ENCODE measurements at places on chromosomes 11 and 22.

DNA sequence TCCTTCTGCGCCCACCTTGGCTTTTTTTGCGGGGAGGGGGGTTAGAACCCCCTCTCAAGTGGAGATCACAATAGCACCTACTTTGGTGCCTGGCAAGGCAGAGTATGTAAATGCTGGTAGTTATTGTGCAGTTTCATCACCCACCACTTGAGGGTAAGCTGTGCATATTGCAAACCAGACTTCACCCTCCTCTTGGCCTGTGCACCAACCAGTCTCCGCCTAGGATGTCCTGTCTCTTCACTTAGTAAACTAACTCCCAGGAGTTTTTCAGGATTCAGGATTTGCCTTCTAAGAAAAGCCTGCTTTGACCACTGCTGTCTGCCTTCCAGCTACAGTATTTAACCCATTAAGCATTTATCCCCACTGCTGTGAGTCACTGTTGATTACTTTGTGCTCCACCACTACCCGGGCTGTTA is 2.0 kb upstream of the UBXN1 start:
- no peak for DNase-seq

DNA sequence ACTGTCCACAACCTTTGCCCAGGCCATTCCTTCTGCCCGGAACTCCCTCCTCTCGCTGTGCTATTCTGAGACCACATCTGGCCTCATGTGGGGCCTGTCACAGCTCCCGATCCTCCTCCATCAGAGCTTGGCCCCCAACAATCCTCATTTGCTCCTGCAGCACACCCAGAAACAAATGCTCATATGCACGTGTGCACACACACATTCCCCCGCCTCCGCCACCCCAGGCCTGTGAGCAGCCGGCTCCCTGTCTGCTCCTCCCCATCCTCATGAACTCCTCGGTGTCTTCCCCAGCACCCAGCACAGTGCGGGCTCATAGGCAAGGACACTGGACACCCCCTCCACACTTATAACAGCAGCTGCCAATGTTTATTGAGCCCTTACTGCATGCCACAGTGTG is 29.7 kb upstream of the PICK1 start:
- DNase-seq, result no peak

- DNase-seq, result no peak
Observed at GRCh38 chr11:10970926-10971325, 113.1 kb upstream of the ZBED5 start.

- DNase-seq, result no peak
Observed at GRCh38 chr22:44316393-44317122, 3.8 kb upstream of the SHISAL1 start.

- no peak for DNase-seq
Observed at GRCh38 chr22:41909310-41910049, 5.4 kb downstream of the SHISA8 start.

DNA sequence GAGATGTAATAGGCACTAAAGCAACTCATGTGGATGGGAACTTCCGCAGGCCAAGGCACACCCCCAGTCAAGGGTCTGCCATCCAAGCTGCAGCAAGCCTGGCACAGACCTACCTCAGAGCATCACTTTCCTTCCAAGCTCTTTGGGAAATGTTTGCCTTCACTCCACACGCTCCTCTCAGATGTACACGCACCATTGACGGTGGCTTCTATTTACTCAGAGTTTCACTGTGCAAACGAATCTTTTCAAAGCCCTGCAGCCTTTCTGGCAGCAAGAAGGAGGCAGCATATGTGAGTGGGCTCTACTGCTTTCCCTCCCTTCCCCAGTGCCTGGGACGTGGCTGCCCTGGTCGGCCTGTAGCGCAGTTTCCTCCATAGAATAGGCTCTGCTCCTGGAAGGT is 60.9 kb upstream of the USP47 start:
- no peak for DNase-seq

- no peak for DNase-seq
Observed at GRCh38 chr11:126334659-126335462, 20.6 kb upstream of the ST3GAL4 start.

DNA sequence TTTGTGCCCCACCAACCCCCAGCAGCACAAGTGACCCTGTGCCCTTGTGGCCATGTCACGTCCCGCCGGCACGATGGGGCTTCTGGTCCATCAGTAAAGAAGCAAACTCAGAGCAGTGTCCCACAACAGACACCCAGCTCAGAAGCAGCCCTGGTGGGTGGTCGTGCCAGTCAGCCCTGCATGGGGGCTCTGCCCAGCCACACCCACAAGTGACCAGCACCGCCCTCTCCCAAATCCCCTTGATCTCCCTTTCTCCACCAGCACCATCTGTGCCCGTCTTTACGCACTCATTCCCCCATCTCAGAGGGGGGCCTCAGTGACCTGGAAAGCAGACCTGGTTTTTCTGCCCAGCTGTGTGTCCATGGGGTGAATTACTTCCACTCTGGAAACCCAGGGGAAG is 149.1 kb downstream of the DSCAML1 start:
- no peak for DNase-seq

DNA sequence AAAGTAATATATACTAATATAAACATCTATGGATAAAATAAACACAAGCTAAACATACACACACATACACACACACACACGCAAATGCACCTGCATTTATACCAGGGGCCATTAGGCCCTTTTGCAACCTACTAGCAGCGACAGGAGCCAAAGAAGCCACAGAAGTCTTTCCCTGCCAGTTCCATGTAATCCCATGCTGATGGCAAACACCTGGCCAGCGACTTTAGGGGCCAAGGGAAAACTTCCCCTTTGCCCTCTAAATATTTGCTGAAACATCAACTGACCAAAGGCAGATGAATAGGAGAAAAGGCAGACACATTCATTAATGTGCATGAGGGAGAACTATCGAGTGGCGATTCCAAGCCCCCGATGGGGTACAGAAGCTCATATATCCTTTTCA is 14.8 kb upstream of the P2RY2 start:
- no peak for DNase-seq

DNA sequence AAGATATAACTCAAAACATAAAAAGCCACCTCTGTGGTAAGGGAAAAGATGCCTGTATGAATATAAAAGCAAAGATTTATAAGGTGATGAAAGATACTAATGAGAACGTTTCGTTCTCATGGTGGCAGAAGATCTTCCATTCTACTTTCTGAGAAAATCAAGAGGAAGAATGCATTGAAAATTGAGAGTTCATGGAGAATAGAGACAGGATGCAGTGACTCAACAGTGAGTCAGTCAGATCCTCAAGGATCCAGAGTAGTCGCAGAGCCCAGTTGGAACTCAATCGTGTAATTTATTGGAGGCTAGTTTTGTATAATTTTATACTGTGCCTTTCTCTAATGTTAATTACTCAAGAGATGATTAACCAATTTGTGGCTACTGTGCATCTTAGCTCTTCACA is 73.3 kb downstream of the ENTHD1 start:
- DNase-seq, result no peak

DNA sequence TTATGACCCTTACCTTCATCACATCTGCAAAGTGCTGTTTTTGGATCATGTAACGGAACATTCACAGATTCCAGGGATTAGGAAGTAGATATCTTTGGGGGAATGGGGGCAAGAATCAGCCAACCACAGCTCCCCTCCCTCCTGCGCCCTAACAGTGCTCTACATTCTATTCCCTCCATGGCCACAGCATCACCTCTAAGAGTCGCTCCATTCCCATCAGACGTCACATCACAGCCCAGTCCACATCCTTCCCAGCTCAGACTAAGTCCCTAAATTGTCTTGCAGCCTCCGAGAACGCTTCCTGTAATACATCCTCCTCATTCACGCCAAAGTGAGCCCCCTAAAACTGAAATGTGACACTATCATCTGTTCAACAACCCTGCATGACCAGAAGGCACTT is 5.9 kb downstream of the SCGB1D1 start:
- no peak for DNase-seq

Data from urinary bladder (tissue), 4 donors.